ENCODE measurements at places on chromosomes 5 and 9.
A peak's percentile ranks its signal among the peaks of the same experiment; 100 is the strongest.

DNA sequence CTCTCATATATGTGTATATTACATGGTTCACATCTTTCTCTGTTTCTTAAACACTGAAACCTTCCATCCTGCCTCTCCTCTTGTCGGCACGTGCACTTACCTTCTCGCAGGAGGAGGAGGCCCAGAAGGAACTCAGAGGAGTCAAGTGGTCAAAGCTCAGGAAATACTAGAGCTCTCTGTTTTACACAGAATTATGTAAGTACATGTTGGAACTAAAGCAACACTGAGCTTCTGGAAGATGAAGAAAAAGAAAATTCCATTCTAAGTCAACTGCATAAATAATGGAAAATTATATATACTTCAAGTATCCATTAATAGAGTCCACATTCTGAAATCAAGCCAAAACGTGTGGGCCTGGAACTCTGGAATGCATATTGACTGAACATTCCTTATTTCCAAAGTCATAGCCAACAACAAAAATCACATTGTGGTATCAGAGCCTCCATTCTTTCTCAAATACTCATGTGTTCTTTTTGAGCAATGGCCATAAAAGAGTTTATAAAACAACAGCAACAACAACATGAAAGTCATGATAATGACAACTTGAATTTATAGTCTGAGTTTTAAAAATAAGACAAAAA, 121.5 kb upstream of the RAI14 start:
- peak; percentile 87 for DNase-seq

GRCh38 chr9:87250205-87250604, 247.5 kb upstream of the DAPK1 start:
- no peak for DNase-seq

DNA sequence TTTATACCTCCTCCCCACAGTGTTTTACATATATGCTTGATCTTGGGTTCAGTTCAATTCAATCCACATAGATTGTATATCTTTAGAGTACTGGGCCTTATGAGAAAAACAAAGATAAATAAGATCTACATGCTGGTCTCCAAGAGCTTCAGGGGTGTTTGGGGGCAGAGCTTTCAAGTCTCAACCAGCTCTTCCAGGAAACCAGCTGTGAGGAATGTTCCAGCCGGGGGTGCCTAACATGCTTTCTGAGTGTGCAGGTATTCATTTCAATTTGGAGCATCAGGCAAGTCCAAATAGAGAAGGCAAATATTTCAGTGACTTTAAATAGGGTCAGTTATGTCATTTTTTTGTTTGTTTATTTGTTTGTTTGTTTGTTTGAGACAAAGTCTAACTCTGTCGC, 5.7 kb upstream of the RAPGEF1 start:
- DNase-seq = no peak

DNA sequence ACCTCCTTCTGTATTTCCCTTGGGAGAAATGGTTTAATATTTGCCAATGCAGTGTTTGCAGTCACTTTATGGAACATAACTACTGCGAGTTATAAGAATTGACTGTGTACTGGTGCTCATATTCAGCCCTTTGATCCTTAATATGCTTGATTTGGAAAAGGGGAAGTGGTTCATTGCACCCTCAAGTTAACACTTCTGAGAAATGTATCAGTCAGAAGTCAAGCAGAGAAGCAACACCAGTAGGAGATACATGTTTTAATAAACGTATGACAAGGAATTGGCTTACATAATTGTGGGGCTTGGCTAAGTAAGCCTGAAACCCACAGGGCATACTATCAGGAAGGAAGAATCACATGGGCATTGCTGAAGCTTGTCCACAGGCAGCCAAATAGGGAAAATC, 131.0 kb upstream of the SPRY4 start:
- no peak for DNase-seq

GRCh38 chr5:142857405-142857804, 87.2 kb downstream of the ARHGAP26 start:
- DNase-seq = no peak

DNA sequence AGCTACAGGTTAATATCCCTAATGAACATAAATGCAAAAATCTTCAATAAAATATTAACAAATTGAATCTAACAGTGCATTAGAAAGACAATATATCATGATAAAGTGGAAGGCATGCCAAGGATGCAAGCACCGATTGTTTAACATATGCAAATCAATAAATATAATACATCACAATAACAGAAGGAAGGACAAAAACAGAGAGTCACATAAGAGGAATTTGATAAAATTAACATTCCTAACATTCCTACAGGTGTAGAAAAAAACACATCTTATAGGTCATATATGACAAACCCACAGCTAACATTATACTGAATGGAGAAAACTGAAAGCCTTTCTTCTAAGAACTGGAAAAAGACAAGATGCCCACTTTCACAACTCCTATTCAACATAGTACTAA, 297.0 kb downstream of the CDH18 start:
- DNase-seq = no peak

- DNase-seq = no peak
These were observed 16.8 kb downstream of the LPCAT1 start for GRCh38 chr5:1507014-1507375.

DNA sequence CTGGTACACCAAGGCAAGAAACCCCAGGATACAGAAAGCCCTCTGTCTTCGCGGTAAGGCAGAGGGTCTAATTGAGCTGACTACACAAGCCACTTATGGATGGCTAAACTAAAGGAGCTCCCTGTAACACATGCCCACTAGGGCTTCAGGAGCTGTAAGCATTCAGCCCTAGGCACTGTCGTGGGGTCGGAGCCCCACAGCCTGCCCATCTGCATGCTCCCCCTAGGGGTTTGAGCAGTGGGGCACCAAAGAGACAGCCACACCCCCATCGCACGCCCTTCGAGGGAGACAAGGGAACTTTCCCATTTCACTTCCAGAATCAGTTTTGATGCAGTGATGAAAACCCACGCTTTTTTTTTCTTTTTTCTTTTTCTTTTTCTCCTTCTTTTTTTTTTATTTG, 11.0 kb upstream of the MTMR12 start:
- no peak for DNase-seq

DNA sequence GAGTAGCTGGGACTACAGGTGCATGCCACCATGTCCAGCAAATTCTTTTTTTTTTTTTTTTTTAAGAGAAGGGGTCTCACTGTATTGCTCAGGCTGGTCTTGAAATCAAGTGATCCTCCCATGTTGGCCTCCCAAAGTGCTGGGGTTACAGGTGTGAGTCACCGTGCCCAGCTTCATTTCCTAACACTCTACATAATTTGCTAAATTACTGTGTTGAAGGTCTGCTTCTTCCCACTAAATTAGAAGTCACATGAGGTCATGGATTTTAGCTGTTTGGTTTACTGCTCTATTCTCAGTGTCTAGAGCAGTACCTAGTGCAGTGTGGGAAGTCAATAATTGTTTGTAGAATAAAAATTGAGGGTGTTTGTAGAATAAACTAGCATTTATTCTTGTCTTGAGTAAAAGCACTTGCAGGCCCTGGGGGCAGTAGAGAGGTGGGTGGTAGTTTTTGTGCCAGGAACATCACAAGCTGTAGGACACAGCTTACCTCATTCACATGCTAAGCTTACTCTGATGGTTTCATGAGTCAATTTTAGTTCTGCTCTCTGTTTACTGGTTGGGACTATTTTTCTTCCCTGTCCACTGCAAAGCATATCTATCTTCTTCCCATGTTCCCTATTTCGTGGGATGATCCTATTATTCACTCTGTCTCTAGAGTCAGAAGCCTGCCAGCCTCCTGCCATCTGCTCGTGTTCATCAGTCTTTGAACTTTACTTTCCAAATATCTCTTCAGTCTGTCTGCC, 7.0 kb downstream of the TEX48 start:
- no peak for DNase-seq

DNA sequence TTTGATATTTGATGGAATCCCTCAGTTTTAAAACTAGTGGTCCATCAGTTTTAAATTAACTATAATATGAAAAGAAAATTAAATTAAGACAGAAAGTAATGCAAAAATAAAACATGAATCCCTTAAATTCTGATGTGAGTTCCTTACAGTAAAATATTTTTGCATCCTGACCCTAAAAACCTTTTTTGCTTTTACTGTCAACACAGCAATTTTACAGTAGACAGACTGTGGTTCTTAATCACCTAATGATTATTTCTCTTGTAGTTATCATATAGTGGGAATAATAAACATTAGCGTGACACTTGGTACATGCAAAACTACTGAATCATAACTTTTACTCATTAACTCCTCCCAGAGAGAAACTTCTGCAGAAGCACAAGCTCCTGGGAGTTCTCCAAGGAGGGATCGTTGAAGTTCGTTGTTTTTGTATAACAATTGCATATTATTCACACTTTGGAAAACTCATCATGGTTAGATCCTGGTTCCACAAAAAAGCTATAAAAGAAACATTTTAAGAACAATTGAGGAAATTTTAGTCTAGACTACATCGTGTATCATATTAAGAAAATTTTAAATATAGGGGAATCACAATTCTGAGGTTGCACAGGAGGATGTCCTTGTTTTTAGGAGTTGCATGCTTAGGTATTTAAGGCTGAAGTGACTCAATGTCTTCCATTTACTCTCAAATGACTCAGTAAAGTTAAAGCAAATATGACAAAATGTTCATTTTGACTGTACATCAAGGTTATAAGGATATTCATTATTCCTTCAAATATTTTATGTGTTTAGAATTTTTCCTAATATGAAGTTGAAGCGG, 88.2 kb upstream of the NIPAL4 start:
- no peak for DNase-seq

DNA sequence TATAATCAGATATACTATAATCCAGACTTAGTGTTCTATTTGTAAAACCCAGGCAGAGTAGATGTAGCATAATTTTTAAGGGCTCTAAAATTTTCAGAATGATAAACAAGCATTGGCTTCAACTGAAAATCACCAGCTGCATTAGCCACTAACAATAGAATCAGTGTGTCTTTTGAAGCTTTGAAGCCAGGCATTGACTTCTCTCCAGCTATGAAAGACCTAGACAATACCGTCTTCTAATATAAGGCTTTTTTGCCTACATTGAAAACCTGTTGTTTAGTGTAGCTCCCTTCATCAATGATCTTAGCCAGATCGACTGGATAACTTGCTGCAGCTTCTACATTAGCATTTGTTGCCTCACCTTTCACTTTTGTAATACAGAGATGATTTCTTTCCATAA, 1877.3 kb upstream of the ACO1 start:
- no peak for DNase-seq

DNA sequence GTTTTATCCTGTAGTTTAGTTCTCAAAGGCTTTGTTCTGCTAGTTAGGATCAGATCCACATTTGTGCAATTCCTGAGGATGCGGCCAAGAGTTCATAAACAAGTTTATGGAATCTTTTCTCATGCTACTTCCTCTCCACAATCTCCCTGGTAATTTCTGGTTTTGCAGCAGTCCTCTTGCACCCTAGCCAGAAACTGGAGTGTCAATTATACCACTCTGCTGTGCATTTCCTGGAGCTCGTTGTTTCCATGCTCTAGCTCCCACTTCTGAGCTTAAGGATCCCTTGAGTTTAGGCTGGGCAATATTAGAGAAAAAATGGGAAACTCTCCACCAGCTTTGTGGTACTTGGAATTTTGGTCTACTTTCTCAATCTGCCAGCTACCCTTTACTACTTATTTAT, 474.7 kb downstream of the DIRAS2 start:
- DNase-seq = no peak

GRCh38 chr5:58431832-58432231, 28.1 kb downstream of the PLK2 start:
- DNase-seq = no peak

DNA sequence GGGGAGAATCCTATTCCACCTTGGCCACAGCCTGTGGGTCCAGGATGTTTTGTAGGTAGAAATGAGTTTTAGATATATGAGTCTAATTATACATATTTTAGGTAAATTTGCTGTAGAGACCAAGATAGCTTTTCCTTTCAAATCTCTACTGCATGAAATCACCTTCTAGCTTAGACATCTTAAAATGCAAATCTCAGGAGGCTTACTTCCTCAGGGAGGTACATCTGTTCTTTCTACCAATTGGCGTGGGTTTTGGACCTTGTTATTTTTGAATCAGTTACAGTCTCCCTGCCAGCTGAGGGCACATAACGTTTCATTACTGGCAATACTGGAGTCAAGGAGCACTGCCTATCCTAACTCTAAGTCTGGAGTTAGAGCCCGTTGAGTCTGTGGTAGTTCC, 28.7 kb upstream of the MAST4 start:
- no peak for DNase-seq

DNA sequence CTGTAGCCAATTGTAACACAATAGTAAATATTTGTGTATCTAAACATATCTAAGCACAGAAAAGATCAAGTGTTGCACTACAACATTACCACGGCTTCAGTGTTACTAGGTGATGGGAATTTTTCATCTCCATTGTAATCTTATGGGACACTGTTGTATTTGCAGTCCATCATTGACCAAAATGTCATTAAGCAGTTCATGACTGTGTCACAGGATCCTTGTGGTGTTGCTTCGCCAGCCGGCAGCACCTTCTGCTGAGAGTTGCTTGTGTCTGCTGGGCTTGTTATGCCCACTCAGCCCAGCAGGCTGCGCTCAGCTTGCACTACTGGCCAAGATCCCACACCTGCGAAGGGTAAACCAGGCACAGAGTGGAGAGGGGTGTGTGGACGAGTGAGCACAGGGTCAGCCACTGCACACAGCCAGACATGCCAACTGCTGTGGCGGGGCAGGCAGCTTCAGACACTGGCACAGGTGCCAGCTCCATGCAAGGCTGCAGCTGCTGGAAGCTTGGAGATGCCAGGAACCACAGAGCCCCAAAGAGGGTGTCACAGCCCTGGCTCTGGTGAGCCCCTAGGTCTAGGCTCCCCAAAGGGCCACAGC, 273.7 kb downstream of the CETN3 start:
- no peak for DNase-seq

DNA sequence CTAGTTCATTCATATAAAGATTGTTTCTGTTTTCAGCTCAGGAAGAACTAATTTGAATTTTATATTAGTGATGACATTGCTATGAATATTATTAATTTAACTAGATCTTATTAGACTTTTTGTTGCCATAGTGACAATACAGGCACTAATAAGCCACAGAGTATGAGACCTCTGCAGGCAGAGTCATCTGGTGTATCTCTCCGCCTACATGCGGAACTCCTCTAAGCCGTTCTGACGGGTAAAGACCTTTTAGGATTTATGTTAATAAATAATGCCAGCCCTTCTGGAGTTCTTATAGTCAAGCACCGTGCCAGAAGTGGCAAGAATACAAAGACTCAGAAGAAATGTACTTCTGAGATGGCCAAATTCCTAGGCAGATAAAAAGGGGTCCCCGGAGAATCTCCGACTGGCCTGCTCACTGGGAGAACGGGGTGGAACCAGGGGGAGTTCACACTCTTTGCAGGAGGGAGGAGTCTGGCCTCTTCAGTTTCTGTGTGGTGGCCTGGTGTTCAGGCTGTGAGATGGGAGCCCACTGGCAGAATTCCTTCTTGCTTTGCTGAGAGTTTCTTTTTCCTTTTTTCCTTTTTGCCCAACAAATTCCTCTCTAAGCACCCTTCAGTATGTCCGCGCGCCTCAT, 85.1 kb upstream of the IL12B start:
- no peak for DNase-seq

DNA sequence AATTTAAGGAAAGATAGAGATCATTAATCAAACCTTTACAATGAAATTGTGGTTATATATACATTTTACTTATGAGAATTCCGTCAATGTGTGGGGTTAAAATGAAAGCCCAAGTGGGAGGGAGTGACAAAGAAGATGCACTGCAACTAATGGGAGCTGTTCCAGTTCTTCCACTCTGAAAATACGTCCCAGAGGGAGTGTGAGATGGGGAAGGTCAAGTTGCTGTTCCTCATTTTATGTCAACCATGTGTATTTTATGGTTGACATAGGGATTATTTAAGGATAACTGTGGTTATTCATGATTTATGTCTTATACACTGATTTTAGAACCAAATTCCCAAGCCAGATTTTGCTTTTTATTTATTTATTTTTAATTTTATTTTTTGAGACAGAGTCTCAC, 14.2 kb upstream of the RGS3 start:
- DNase-seq = no peak

- DNase-seq = no peak
These were observed 68.7 kb upstream of the GRHPR start for GRCh38 chr9:37353791-37354190.

Data from GM04504 (cell line).